Activated CD4-positive, alpha-beta T cell treated with anti-CD3 and anti-CD28 coated beads for 1 hour (primary cell): ENCODE measurements at places on chromosomes 3 and 15.

GRCh38 chr3:18245721-18246120 lies 179.4 kb downstream of the SATB1 start:
- DNase-seq = no peak

DNA sequence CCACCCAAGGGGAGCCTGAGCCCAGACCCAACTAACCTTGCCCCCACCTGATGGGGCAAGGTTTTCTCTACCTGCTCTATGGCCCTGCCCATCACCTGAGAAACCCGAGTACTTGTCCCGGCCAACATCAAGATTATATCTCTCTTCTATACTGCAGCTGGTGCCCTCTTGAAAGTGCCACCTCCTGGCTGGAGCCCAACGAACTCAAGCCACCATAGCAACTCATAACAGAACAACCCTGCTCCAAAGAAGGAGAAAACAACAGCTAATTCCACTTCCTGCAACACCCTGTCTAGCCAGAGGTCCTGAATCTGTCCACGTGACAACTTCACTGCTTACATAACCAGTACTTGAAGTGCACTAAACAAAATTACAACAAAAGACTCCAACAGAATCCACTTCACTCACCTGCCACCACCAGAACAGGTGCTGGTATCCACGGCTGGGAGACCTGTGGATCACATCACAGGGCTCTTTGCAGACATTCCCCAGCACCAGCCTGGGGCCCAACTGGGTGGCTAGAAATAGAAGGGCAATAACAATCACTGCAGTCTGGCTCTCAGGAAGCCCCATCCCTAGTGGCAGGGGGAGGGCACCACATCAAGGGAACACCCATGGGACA lies 49.2 kb downstream of the PIERCE2 start:
- no peak for DNase-seq

DNA sequence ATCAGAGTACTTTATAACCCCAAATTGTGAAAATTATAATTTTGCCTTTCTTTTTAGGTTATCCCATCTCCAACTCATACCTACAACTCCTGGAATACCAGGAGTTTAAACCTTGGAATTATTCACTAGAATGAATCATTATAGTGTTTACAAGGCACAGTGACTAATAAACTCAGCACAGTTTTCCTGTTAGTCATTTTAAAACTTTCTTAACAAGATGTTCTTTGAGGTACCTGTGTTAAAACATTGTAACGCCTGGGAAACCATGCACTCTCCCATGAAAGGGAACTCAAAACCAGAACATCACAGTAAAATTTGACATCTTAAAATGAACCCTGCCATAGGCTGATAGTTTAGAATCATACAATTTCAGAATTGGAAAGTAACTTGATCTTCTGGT lies 132.4 kb upstream of the OSTN start:
- no peak for DNase-seq

- no peak for DNase-seq
Observed at GRCh38 chr15:92541291-92542200, 114.0 kb downstream of the FAM174B start.

DNA sequence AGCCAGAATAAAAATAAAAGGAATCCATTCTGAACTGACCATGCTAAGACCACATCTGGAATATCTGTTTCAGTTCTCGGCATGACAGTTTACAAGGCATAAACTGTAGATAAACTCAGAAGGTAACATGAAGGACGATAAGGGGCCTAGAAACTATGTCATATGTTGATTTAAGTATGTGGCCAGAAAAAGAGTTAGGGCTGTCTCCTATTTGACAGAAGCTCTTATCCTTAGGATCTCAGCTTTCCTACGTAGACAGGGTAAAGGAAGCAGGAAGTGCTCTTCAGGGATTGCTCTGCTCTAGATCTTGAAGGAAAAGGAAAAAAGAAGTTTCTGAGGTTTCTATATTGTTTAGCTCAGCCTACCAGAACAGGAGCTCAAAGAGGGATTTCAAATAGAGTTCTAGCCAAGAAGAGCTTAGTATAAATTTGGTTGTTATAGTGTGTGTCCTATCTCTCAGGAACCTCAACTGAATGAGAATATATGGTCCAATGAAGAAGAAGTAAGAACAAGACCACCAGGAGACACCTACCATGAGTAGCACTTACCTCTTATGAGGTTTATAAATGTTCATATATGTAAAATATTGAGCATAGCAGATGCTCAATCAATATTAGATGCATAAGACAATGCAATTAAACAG lies 59.2 kb downstream of the TP53BP1 start:
- DNase-seq = no peak

DNA sequence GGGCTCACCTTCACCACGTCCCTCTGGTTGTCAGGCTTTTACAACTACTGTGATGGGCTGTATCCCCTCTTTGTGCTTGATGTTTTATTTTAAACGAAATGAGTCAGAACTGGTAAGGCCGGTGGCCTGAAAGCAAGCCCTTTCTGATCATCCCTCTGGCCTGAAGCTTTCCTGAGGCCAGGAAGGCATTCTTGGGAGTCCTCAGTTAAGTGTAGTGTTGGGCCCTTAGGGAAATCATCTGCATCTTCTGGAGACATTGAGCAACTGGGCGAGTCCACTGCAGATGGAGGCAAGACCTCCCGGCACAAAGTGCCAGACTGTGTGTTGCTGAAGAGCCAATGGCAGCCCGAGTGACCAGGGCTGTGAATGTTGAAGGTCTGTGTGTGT lies 33.0 kb upstream of the AMOTL2 start:
- DNase-seq = no peak

DNA sequence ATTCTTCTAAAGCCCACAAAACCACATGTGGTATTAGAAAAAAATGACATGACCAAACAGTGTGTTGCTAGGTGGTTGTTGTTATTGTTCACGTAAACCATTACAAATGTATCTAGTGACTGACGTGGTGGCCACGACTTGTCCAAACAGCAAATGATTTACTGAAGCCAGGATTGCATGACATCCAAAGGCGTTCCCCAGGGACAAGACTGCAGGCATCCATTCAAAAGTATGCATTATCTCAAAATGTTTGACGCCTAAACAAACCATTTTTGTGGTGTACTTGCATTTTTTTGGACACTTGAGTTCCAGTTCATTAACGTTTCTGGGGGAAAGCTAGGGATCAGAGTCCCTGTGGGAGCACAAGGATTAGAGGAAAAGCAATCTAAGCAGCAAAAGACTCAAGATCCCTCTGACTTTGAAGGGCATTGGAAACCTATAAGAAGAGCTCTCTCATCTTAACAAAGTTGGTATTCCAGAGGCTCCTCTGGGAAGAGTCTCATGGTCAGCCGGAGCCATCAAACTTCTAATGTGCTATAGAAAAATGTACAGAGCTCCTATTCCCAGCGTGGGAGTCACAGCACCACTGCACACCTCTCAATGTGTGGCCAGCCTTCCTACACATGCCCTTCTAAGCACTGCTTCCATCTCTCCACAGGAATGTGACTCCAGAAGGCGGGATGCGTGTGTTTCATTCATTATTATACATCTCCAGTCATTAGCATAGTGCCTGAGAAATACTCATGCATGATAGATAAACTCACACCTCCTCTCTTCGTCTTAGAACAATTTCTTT lies 62.9 kb downstream of the FBN1 start:
- no peak for DNase-seq

- no peak for DNase-seq
Observed at GRCh38 chr3:169060037-169060436, 603.5 kb downstream of the MECOM start.

- DNase-seq = no peak
Observed at GRCh38 chr15:31206386-31207181, 105.1 kb upstream of the TRPM1 start.

DNA sequence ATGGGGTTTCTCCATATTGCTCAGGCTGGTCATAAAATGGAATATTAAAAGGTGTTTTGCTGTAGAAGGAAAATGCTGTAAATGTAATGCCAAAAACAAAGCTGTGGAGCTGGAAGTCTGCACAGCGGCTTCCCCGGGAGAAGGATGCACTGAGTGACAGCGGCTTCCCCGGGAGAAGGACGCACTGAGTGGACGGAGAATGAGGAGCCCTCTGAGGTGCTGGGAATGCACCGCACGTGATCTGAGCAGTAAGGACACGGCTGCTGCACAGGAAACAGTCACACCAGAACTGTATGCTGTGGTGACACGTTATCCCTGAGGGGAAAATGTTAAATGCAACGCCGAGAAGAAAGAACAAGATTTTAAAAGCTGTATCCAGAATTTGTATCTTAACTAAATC lies 24.6 kb downstream of the TNK2 start:
- no peak for DNase-seq

GRCh38 chr3:115233021-115233420 lies 85.9 kb upstream of the ZBTB20 start:
- no peak for DNase-seq

DNA sequence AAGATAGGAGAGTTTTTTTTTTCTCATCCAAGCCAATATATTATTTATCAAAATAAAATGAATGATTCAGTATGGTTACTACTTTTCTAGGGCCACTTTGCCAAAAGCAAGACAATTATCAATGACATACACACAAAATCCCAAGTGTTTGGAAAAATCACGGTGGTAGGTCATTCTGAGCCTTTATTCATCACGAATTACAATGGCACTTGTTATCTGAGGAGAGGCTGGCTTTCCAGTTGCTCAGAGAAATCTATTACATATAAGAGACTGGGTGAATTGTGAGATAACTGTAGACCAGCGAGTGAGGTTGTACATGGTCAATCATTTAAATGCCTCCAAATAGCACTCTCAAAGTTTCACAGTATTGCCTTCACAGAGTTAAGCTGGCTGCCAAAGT lies 20.4 kb upstream of the FGF12 start:
- no peak for DNase-seq

DNA sequence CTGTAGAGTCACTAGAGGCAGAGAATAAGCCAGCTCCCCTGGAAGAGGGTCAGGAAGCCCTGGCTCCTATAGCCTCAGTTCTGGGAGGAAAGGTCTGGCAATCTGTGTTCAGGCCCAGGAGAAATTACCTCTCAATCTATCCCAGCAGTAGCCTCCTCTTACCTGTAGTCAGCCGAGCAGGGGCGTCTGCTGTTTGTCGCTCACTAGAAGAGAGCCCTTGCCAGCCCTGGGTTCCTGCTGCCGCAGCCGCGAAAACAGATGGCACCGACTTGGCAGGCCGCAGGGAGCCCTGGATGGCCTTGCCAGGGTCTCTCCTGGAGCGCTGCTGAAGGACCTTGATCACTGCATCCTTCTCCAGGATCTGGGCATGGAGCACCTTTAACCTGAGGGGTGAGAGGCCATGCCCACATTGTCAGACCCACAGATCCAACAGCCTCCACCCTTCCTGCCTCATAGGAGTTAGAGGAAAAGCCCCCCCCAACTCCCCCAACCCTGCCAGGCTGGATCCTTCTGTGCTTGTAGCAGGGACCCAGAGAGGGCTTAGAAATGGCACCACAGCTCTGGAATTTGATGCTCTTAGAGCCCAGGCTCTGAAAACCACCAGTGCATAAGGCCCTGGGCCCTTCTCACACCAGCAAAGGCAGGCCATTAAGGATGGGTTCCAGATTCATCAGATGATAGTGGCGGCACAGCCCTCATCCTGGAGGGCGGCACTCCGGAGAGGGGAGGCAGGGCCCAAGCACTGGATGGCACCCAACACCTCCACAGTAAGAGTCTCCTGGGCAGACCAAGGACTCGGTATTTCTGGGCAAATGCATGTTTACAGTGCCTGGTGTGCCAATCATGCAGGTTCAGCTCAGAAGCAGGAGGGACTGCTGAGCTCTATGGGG lies 14.9 kb downstream of the AMOTL2 start:
- no peak for DNase-seq

- no peak for DNase-seq
Observed at GRCh38 chr3:52451237-52452083, 2.4 kb downstream of the TNNC1 start.

- DNase-seq = no peak
Observed at GRCh38 chr15:100310041-100310405, 31.8 kb downstream of the ADAMTS17 start.

DNA sequence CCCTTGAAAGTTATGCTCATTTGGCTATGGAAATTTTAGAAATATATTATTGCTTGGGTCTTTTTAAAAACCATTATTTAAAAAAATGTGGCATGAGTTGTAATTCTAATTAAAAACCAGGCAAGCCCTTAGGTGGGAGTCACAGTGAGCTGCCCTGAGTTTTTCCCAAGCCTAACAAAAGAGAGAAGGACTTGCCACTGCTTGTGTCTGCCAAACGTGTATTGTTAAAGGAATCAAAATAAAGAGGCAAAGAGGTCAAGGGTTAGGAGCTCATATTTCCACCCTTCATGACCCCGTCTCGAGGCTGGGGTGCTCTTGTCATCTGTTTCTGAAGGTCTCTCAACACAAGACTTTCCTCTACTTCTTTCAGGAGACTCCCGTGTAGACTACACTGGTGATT lies 321.1 kb downstream of the ZIC1 start:
- DNase-seq = no peak

DNA sequence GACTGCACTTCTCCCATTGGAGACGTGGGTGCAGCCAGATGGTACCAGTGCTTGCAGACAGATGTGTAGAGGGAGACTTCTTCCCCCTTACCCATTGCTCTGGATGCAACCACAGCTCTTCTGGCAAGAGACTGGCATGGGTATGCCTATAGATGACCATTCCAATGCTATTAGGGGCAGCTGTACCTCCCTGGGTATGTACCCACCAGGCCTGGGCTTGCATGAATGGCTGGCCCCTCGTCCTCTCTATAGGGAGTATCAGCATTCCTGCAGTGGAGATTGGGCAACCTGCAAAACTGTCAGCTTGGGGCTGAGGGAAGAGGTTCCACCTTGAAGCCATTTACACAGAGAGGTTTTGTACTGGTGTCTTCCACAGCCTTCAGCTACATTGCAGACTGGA lies 57.6 kb upstream of the FXR1 start:
- DNase-seq = no peak

GRCh38 chr3:126630020-126630419 lies 24.9 kb downstream of the TXNRD3 start:
- no peak for DNase-seq
